ENCODE measurements at places on chromosomes 1 and 21.

GRCh38 chr1:5632224-5632623 is 360.0 kb downstream of the NPHP4 start:
- DNase-seq: no peak

DNA sequence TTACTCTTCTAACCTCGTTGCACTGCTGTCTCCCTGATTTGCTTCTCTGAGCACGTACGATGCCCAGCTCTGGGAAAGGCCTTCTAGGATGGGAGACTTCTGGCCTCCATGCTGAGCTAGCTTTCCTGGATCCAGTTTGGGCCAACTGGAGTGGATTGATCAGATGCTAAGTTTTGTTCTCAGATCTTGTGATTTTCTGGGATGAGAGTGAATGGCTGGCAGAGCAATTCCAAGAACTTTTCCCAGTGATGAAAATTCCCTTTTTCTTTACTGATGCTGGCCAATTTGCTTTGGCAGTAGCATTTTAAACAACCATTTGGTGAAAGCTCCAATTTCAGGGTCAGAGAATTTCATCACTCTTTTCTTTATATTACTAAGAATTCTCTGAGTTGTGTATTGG is 34.9 kb upstream of the NFASC start:
- no peak for DNase-seq

- no peak for DNase-seq
Measured at GRCh38 chr1:24557711-24558131, 1.8 kb downstream of the NCMAP start.

GRCh38 chr1:114108751-114109255 is 44.9 kb downstream of the SYT6 start:
- no peak for DNase-seq

DNA sequence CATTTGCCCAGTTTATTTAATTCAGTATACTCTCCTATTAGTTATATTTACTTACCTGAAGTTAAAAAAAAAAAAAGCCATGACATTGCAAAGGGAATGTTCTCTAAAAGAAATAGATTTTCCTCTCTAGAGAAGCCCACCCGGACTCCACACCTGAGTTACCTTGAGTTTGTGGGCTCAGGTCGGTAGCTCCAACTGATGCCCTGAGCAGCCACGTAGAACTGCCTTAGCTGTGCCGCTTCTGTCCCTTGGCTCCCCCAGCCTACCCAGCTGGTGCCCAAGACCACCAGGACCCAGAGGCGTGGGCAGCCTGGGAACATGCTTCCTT is 250 bp downstream of the F5 start:
- no peak for DNase-seq
